AG10803 (cell line): ENCODE measurements at places on chromosomes 1 and 21.
A peak's percentile ranks its signal among the peaks of the same experiment; 100 is the strongest.

DNA sequence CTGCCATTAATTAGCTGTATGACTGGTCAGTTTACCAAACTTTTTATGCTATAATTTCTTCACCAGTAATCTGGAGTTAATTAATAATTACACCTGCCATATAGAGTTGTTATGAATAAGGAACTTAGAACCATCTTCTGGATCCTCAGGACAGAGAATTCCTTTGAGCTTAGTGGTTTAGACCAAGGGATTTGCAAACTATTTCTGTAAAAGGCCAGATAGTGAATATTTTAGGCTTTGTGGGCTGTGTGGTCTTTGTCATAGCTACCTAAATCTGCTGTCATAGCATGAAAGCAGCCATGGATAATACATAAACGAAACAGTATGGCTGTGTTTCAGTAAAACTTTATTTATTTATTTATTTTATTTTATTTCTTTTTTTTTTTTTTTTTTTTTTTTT is 9.0 kb downstream of the TIMM17A start:
- peak; percentile 90 for DNase-seq

- peak; percentile 5 for DNase-seq
Measured at GRCh38 chr1:118042501-118042900, 113.0 kb downstream of the WDR3 start.

DNA sequence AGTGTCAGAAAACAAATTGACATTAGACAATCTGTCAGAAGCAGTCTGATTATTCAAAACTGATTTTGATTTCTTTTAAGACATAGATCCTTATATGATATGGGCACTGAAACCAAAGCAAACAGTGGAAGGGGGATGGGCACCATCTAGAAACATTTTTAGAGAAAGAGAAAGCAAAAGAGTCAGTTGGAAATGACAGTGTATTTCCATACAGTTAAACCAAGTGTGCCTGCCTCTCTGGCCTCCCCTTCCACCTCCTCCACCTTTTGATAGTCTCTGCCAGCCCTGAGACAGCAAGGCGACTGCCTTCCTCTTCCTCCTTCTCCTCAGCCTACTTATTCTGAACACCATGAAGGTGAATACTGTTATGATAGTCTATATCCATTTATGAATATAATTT is 949.7 kb downstream of the AMY1C start:
- no peak for DNase-seq

DNA sequence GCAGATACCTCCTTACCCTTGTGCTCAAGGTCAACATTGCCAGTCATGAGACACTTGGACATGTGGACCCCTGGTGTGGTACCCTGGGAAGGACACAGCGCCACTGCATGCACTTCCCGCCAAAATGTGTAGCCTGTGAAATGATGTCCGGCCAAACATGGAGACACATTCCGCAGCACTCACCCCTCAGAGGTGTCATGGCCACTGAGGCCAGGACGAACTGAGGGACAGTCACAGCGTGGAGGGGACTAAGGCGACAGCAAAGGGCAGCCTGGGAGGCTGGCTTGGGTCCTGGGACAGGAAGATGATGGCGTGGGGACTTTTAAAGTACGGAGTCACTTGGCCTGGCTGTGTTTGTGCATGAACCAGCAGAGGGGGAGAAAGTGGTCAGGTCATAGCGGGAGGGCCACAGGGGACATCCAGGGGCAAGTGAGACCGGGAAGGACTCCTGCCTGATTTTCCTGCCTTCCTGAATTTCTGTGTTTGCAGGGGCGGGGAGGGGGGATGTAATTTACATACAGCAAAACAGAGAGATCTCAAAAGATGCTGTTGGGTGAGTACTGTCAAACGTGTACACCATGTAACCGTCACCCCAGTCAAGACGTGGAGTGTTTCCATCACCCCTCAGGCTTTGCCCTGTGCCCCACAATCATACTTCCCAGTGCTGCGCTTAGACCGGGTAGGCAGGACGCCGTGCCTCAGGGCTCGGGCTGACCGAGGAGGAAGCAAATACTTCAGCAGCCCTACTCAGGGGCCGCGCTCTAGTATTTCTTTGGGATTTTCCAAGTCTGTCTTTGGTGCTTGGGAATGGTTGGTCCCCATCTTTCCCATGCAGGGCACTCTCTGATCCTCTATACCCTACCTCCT is 45.2 kb downstream of the WDR4 start:
- no peak for DNase-seq

- peak; percentile 29 for DNase-seq
Measured at GRCh38 chr1:26538480-26539412, 9.2 kb downstream of the RPS6KA1 start.

GRCh38 chr1:81298266-81298665 is 502.5 kb upstream of the ADGRL2 start:
- DNase-seq: peak; percentile 3

GRCh38 chr1:17365293-17365692 is 6.7 kb upstream of the PADI6 start:
- DNase-seq: no peak

- no peak for DNase-seq
Measured at GRCh38 chr1:109759513-109760334, 4.0 kb downstream of the EPS8L3 start.

DNA sequence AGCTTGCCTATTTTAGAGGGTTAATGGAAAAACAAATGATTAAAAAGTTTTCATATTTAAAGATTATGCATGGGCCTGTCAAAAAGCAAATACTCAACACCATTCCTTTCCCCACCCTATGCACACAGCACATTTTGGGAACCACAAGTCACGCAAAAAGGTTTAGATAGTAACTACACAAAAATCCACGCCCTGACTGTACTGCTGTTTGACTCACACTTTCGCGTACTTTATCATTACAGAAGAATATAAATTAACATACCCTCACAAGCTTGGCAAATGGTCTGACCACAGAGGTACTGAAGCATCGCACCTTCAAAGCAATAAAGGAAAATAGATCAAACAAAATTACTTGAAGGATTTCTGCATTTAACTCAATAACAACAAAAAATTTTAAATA is 1.4 kb downstream of the ATP5PO start:
- no peak for DNase-seq

- DNase-seq: no peak
Measured at GRCh38 chr1:243848165-243848857, 1.7 kb downstream of the AKT3 start.

DNA sequence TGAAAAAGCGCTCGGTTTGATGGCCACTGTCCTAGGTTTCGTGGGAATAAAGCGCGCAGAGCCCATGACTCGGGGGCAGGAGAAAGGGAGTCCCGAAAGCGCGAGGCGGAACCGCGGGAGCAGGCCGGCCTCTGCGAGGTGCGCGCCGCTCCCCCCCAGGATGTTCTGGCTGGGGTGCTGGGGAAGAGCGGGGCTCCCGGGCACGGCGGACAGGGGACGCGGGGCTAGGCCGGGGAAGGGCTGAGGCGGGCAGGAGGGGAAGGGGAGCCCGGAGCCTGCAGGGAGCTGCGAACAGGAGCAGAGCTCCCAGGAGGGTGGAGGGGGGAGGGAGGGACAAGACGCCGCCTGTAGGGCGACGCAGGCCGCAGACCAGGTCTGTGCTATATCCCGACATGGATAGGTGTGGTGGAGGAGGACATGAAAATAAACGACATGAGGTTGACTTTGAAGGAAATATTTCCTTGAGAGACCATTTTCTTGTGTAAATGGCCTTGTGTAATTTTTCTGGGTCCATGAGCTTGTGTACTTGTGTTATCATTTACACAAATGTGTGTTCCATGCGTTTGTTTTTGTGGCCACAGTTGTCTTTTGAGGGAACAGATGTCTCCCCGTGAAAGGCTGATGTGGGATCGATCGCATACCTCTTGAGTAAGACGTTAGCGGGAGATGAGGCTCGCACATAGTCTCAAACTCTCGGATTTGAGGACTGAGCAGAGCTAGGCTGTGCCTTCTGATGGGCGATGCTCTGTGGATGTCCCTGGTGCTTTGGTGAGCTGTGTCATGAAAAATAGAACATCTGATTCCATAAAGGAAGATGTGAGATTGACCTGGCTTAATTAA is 1.3 kb downstream of the PCNT start:
- peak; percentile 37 for DNase-seq

DNA sequence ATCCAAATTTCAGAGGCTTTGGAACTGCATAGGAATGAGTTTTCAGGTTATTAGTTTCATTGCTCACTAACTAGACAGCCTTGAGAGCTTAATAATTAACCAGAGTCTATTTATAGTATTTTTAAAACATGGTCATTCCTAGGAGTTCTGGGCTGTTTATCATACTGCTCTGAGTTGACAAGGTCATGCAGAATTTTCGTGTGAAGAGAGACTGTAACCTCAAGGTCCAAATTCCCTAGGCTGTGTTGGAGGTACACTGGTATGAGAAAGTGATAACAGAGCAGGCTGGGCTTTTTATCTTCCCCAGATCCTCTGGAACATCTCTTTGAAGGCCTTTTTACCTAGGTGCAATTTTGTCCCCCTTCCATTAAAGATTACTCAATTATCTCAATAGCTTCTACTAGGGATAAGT is 736.3 kb downstream of the LTN1 start:
- DNase-seq: peak; percentile 50

DNA sequence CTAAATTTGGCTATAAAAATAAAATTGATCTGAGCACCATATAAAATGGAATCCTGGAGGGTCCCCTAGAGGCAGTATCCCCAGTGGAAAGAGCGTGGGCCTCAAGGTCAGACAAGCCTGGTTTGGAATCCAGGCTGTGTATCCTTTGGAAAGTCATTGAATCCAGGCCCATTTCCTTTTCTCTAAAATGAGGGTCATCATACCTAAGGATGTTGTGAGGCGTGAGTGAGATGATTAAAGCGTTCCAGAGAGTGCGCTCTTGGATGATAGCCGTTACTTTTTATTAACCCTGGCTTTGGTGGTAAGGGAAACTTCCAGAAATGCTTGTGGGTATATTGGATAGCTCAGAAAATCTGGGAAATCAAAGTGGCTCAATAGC is 683 bp upstream of the ZNF436 start:
- DNase-seq: peak; percentile 77

DNA sequence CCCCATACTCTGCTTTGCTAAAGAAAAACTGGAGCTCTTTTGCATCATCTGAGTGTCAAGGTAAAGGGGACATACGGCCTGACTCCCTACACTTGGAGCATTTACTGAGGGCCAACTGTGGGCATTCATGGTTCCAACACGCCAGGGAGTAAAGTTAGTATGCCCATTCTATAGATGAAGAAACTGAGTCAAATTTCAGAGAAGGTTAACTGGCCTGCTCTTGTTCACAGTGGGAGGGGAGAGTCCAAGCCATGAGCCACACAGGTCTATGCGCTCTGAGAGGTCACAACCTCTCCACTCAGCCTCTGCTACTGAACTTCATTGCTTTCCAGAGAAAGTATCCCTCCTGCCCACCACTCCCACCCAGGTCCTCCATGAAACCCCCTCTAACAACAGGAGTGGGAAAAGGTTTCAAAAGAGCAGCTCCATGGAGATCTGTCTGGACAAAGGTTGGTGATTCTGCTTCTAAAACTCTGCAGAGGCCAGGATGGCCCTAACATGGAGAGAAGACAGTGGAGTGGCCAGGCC is 6.8 kb upstream of the KCNN3 start:
- no peak for DNase-seq

GRCh38 chr1:18803851-18804250 is 55.6 kb downstream of the TAS1R2 start:
- no peak for DNase-seq

- DNase-seq: peak; percentile 35
Measured at GRCh38 chr1:78561856-78562255, 58.4 kb upstream of the IFI44L start.

DNA sequence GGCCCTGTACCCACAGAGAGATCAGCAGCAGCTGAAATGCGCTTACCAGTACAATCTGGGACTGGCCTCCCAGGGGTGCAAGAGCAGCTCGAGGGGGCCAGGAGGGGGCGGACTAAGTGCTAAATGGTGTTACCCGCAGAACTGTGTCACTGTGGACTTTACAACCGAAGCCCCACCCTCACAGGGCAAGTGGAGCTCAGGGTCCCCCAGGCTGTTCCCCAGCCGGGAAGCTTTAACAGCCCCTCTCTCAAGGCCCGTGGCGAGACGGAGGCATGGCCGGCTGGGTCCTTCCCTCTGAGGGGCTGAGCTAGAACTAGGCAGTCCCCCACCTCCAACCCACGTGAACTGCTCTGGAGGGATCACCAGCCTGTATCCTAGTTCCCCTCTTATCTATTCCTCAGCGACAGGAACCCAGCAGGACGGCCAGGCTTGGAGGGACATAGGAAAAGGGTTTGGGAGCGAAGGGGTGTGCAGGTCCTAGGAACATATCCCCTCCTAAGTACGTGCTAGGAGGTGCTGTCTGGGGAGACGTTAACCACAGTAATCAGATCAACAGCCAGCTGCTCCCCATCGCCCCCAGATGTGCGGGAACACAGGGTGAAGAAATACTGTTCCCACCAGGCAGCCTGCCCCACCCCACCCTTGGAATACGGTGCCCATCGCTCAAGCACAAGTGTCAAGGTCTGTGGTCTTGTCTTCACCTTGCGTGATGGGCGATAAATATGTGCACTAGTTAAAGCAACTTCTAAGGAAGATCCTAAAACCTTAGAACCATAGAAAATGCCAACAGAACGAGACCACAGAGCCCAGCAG is 24.4 kb downstream of the ZBTB17 start:
- DNase-seq: peak; percentile 23

DNA sequence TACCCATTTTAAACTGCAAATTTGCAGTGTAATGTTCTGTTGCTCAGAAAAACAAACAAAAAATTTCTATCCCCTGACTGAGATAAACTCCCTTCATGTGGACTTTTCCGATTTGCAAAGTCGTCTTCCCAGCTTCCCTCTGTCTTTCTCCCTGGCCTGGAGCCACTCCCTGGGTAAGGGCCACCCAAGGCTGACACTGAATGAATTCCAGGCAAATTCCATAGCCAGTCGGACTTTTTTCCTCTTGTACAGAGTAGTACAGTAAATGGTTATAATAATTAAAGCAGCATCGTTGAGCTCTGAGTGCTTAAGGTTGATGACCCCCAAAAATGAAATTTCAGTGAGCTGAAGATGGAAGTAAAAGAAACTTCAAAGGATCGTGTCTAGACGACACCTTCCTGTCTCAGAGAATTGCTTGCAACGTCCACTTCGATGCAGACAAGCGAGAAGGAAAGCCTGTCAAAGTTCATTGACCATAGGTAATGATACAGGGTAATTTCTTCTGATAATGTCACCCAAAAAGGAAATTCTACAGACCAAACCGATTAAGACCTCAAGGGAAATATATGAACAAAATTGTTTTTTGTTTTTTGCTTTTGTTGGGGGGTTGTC is 33.6 kb upstream of the LHX8 start:
- no peak for DNase-seq

DNA sequence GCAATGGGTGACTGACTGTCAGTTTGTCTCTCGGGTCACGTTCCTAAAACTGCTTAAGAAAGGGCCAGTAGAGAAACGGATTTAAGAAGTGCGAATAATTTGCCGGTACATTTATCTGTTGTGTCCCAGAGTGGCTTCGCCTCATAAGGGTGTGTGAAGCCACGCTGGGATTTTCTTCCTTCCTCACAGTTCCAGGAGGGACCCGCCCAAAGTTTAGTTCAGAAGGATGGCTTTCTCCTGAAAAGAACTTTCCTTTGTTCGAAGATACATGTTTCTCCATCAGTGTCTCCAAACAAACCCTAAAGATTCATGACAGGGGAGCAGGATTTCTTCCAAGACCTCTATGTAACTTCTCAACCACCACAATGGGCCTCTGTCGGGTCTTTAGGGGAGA is 49.8 kb downstream of the ADAMTS1 start:
- DNase-seq: no peak
